ENCODE measurements at places on chromosomes 2 and 18. TPM values are rescaled to one million over a fixed set of nuclear protein-coding genes. Genes with fewer than 3 reads are reported as not detected.

DNA sequence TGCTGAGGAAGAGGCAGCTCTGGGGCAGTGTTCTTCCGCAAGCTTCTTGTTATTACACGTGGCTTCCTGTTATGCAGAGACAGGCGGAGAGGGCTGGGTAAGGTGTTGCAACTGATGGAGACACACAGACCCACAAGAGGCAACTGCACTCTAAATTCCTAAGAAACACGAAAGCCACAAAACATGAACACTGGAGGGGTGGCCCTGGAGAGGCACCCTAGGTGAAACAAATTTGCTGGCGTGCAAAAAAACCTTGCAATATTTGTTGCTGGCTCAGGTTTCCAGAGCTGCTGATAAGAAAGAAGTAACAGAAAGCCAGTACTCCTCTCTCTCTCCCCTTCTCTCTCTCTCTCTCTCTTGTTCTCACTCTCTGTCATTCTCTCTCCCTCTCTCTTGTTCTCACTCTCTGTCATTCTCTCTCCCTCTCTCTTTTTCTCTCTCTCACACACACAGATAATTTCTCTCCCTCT is 31.8 kb downstream of the ARHGAP25 start:
- DNase-seq = peak; percentile 41

- no peak for DNase-seq
Observed at GRCh38 chr2:134482131-134482723, 228.4 kb downstream of the MGAT5 start.

GRCh38 chr2:215435870-215436704 is at the start of gene FN1:
TSS of gene FN1 (minus strand) at chr2:215436068. CDS start at chr2:215435802, 266 bp downstream.
- DNase-seq = peak; percentile 77

DNA sequence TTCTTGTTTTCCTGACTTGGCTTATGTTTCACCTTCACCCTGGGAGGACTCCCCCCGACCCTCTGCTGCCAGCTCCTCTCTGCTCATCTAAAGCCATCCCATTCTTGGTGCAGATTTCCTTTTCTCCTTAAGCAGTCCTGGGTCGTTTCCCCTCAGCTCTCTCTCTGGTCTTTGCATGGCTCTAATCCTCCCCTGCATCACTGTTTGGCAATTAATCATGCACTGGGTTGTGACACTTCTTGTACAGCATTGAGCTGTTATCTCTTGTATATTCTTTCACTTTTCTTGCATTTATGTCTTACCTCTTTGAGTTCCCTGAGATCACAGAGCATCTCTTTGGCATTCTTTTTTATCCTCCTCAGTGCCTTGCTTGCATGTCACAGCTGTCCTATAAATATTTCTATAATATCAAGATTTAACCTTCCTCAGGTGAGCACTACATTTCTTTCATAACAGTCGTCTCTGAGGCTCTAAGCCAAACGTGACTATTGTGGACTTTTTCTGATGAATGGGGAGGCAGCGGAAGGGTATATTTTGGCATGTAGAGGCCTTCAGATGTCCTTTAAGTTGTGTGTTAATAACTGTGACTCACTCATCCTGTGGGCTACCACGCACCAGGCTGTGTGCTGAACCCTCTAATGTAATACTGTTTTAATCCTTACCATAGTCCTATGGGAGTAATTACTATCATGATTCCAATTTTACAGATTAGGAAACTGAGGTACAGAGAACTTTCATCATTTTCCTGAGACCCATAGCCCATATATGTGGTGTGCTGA is 507.5 kb downstream of the SLC4A3 start:
- no peak for DNase-seq

DNA sequence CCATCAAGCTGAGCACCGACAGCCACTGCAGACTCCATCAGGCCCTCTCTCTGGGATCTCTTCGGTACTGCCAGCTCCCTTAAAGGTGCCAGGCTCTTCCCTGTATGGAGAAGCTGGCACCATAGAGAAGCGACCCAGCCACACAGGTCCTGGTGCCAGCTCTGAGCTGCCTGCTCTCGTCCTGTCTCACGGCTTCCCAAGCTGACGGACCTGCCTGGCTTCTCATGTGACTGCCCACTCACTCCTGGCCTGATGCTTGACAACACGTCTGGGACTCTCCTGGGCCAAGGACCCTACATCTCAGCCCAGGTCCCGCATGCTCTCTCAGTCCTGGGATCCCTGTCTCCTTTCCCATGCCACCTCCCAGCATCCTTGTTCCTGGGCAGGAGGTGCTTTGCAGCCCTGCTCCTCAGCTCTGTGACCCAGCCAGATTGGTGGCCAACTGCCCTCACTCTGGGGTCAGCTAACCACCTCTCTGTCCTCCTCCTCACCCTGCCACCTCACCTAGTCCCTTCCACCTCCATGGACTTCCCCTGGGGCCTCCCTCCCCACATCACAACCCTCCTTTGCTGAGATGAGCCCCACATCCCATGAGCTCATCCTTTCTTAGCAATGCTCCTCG is 12.5 kb upstream of the ATOH8 start:
- DNase-seq = peak; percentile 82

DNA sequence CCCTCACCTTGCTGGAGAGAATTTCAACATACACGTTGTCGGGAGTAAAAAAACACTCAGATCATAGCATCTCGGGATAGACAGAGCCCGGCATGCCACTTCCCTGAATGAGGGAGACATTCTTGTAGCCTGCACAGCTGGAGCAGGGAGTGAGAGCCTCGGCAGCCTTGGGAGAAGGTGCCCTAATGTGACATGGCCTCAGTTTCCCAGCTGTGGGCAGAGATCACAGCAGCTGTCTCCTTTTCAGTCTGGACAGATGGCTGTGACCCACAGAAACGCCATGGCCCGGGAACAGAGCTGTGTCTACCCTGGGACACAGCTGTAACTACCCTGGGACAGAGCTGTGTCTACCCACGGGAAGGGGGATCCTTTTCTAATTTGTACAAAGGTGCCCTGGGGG is 55.9 kb downstream of the HS1BP3 start:
- DNase-seq = no peak

OTOF gene
- 0.68 TPM for total RNA-seq

GRCh38 chr2:95231723-95232122 is 24.4 kb downstream of the ZNF892 start:
- DNase-seq = peak; percentile 59

DNA sequence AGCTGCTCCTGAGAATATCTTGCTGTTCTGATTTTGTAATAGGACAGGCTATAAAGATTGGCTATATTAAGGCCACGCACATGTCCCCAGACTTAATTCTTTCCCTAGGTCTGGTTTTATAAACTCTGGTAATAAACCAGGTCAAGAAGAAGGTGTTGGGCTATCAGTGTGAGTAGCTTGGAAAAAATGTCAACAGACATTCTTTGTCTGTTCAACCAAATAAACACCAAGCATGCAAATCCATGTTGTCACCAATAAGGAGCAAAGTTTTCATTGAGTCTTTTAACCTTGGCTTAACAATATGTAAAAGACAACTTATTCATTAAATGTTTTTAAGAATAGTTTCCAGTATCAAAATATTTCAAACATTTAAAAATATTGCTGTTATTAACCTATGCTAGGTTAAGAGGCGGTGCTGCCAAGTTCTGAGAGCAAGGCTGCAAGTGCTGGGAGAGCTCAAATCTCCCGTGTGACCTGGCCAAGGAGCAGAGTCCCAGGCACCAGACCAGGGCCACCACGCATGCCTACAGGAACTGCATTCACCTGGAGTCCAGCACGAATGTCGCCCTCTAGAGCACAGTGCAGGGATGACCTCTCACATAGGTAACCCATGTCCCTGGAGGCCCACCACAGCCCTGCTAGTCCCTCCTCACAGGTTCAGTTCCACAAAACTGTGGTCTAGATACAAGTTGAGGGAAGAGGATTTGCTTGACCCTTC is 120.5 kb upstream of the POU3F3 start:
- DNase-seq = no peak

- no peak for DNase-seq
Observed at GRCh38 chr2:196433116-196433515, 206.4 kb upstream of the CCDC150 start.

GRCh38 chr18:79484661-79485621 is 89.2 kb downstream of the NFATC1 start:
- DNase-seq = no peak

GRCh38 chr18:57982372-57983021 is 61.5 kb upstream of the NEDD4L start:
- DNase-seq = no peak

All from prostate gland (tissue), 2 donors.